ENCODE measurements at places on chromosomes 1 and 21.

GRCh38 chr1:78385744-78386462, 104.9 kb upstream of the PTGFR start:
- DNase-seq, result no peak

- no peak for DNase-seq
Observed at GRCh38 chr21:29238053-29238966, 60.4 kb upstream of the BACH1 start.

- DNase-seq, result no peak
Observed at GRCh38 chr1:233238884-233239431, 56.6 kb downstream of the PCNX2 start.

GRCh38 chr1:204127597-204128242, 24.1 kb downstream of the ETNK2 start:
- DNase-seq, result no peak

DNA sequence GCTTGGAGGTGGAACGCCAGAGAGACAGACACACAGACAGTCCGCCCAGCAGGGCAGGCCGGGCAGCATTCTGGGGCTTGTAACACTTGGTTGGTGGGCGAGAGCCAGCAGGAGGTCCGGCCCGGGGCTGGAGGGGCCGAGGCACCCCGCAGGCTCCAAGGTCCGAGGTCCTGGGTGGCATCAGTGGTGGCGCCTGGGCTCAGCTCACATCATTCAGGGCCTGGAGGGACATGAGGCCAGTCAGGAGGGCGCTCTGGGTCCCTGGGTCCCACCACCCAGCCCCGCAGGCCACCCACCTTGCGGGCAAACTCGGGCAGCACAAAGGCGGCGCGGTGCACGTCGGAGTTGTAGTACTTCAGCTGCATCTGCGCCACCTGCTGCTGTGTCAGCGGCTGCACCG, 5.2 kb downstream of the SRM start:
- DNase-seq, result no peak

DNA sequence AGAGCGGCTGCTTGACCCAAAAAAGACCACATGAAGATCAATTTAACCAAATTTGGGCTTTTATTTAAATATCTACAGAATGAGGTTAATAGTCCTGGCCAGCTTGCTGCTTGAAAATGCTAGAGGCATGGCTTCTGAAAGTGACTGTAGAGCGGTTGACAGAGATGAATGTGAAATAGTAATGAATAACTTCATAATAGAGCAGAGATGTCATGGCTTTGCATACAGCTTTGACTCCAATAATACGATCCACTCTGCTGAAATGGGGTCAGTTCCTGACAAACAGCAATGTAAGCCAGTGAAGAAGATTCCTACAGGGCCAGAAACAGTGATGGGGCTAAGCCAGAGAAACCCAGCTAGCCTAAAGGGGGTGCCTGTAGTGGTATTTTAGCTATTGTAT, 183.8 kb downstream of the PBX1 start:
- no peak for DNase-seq

- no peak for DNase-seq
Observed at GRCh38 chr1:46449223-46450159, 40.1 kb upstream of the DMBX1 start.

- no peak for DNase-seq
Observed at GRCh38 chr21:37088186-37088735, 15.2 kb downstream of the TTC3 start.

- no peak for DNase-seq
Observed at GRCh38 chr21:41111681-41112080, 56.3 kb upstream of the BACE2 start.

DNA sequence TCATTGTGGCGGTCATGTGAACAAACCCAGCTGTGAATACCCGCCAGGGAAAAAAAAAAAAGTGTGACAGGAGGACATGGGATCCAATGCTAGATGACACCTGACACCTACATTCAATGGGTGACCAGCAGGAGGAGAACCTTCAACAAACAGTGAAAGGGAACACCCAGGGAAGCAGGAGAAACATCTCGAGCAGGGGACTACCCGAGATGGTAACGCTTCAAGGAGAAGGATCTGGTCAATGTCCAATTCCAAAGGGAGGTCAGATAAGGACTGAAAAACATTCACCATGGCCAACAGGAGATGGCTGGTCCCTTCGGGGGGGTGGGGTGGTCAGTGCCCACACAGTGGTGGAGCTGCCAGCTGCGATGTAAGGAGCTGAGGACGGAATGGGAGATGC, 46.3 kb downstream of the PTPN14 start:
- DNase-seq, result no peak
